Stimulated activated CD4-positive, alpha-beta T cell treated with anti-CD3 and anti-CD28 coated beads, Interleukin-1b, Interleukin-23, amount 100 ng/mL, for 4 hours (primary cell): ENCODE measurements at places on chromosomes 7 and 10.

DNA sequence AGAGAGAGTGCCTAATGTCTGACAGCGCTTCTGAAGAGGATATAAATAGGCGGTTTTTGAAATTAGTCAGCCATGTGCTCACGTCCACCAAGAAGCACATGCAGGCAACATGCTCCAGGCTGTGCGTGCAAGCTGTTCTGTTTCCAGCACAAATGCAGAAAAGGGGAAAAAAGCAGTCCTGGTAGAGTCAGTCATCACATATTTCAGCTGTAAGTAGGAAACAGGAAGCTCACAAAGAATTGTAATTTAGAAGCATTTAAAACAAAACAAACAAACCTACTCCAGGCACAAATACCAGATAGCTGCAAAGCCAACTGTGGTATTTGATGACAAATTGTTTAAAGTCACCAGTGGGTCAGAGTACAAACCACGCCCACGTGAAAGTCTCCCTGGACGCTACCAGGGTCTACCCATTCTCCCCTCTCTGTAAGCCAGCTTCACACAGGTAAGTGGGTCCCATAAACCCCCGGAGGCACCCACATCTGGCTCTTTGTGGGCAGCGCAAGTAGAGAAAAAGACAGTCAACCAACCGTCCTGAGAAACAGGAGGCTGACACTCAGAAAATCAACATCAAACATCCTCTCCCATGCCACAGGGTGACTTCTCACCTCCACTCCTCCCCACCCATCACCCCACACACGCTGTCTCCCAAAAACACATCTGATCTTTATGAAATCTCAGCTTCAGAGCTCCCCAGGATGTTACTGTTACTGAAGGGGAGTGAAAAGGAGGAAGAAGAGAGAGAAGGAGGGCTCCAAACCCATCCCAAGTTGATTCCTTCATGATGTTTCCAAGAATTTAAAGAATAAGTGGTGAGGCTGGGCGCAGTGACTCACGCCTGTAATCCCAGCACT is 186.4 kb downstream of the FAM107B start:
- no peak for DNase-seq

DNA sequence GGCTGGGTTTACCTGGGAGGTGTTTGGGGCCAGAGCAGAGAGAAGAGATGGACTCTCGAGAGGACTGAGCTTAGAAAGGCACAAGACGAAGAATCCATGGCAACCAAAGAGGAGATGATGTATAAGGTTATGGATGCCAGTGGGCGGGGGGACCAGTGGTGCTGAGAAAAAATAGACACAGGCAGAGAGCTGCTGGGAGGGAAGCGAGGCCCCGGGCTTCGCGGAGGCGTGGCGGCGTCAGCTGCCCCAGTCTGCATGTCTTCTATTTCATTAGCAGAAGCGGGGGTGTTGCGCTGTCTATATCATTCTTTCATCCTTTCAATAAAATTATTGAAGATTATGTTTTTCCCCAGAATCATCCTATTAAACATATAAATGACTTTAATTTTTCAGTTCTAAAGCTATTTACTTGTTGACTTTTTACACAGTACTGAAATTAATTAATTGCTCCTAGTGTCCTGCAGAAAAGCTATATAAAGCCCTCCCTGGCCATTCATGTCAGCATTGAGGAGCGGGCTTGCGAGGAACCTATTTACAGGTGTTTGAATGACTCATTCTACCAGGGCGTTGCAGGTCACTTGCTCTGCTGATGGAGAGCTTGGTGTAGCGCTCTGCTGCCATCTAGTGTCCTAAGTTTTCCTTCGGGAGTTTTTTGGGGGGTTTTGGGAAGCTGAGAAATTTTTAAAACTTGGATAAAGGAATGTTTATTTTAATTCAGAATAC is 42.9 kb upstream of the BHLHA15 start:
- peak; percentile 20 for DNase-seq

- no peak for DNase-seq
Measured at GRCh38 chr10:4824791-4825310, 1.2 kb upstream of the AKR1E2 start.

GRCh38 chr7:129911790-129912189 is 41.0 kb downstream of the UBE2H start:
- DNase-seq: no peak

DNA sequence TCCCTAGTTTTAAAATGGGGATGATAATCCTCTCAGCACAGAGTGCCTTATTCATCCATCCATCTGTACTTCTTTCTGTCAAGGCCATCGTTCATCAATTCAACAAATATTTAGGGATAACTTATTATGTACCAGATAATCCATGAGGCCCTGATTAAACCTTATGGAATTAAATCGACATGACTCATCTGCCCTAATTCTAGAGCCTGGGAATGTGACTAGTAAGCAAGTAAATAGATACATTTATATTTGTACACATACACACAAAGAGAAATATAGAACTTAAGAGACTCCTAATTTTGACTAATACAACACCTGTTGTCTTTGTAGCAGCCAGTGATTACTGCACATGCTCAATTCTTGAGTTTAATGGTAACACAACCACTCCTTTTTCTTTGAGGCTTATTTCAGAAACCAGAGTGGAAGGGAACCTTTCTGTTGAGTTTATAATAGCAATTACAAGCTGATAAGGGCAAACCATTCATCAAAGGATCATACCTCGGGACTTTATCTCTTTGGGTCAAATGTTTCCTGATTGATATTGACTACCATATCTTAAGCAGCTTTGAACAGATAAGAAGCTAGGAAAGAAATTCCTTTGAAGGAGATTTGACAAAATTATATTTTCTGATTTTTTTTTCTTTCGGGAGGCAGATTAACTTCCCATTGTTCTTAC is 122.7 kb downstream of the ARID5B start:
- DNase-seq: no peak

DNA sequence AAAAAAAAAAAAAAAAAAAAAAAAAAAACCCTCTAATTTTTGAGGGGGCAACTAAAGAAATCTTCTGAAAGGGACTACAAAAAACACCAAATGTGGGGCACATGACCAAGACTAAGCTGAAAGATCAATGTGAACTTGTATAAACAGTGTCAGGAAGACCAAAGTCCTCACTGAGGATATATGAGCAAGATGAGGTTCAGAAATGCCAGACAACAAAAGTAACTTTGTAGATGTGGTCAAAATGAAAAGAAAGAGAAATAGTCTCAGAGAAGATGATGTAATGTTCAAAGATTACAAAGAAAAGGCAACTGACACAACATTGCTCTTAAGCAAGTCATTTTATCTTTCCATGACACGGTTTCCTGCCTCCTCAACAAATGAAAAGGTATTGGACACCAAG is 48.7 kb upstream of the PTPRZ1 start:
- no peak for DNase-seq

- no peak for DNase-seq
Measured at GRCh38 chr10:16964576-16965343, 147.5 kb upstream of the RSU1 start.

GRCh38 chr10:88150339-88150738 is 286.9 kb downstream of the PTEN start:
- no peak for DNase-seq

DNA sequence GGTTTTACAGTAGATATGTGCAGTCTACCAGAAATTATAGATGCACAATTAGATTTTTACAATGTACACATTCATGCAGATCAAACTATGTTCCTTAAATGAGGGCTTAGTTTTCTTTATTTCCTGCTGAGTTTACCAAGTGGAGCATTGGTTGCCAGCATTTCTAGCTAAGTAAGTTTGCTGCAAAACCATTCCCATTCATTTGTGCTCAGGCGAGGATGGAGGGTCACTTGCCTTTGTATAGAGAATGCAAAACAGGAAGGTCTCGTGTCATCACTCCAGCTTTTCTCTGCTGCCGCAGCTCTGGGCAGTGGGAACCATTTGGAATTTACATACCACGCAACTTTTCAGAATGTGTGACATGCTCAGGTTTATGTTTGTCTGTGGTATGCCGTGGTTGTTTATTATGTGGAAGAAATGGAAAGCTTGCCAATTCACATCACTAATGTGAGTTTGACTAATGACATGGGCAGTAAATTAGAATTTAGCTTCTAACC is 198.6 kb downstream of the TRIL start:
- DNase-seq: no peak

DNA sequence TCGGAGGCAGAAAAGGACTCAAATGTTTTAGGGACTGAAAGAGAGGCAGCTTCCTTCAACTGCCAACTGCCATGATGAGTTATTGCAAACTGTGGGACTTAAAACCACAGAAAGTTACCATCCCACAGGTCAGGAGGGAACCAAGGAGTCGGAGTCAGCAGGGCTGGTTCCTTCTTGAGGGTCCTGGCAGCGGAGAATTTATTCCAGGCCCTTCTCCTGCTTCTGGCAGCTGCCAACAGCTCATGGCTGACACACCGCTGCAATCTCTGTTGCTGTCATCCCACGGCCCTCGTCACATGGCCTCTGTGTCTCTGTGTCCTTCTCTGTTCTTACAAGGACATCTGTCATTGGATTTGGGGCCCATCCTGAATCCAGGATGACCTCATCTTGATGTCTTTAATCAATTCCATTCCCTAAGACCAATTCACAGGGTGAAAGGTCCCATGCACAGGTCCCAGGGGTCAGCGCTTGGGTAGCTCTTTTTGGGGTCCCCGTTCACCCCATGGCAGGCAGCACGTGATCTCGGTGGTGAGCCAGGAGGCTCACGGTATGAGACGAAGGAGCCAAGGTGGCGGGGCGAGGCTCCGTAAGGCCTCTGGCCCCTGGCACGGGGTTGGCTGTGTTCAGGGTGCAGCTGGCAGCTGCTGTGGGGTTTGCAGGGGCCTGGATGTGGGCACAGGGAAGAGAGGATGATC is 27.4 kb upstream of the PSMG3 start:
- DNase-seq: no peak

DNA sequence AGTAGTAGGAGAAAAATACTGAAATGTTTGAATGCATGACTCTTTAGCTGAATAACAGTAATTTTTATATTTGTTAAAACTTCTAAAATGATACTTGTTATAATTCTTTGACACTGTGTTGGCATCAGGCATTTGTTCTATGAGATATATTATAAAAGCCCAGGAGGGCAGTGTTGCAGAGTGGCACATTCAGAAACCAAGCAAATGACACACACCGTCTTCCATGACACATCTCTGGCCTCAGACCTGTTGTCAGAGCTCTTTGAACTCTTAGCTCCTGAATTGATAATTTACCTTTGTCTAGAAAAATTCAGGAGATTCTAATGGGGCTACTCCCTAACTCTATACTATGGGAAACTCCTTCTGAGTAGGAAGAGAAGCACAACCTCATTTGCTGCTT is 62.4 kb upstream of the MDFIC start:
- DNase-seq: no peak

DNA sequence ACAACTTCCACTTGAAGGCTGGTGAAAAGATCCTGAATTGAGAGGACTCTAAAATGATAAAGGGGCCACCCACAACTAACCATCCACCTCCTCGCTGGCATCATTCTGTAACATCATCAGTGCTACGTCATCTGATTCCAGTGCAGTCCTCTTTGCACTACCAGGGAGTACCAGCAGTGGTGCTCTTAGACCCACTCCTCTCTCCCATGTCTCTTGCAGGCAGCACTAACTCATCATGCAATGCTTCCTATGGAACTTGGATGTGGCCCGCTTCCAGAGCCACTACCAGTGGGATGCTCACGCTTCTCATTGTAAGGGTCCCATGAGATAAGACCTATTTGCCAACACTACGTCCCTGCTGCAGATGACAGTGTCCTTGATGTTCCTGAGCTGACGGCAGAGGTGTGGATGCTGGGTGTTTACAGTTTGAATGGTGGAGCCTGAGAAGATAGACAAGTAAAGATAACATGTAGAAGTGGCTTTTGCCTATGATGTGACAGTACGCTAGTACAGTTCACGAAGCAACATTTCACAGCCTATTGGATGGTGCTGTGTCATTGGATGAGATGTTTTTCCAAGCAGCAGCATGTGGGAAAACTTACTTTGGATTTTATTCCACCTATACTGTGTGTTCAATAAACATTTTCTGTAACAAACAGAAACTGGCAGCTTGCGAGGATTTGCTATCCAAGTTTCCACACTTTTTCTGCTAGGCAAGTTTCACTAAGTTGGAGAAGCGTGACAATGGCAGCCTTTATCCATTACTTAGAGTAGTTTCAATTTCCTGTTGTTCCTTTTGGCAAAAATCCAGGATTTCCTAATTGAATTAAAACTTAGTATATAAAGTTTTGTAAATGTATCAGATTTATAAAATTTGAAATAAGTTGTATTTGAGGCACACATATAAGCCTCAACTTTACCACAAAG is 35.8 kb upstream of the COBL start:
- DNase-seq: no peak

DNA sequence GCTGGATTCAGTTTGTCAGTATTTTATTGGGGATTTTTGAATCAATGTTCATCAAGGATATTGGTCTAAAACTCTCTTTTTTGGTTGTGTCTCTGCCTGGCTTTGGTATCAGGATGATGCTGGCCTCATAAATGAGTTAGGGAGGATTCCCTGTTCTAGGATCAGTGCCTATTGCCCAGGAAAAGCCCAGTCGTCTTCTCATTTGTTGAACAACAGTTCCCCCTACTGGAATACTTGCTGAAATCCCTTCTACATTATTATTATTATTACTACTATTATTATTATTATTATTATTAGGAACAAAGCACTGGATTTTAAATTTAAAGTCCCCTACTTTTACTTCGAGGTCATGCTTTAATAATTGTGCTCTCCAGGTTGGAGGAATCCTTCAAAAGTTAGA is 528.9 kb downstream of the MAGI2 start:
- DNase-seq: no peak

DNA sequence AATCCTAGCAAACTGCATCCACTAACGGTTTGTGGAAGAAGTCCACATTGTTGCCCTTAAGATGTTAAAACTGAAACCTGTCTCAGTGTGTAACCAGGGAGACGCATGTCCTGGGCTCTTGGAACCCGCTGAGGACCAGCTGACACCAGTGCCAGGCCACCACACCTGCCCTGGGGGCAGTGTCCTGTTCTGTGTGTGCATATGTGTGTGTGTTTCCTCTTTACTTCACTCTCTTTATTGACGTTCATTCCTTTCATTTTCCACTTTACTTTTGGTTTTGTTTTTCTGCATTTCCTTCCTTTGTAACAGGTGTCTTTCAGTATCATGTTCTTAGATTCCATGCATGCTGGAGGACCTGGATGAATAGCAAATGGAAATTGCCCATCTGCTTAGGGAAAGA is 83.8 kb downstream of the TEX36 start:
- no peak for DNase-seq

GRCh38 chr7:7766671-7767070 is 48.3 kb upstream of the RPA3 start:
- no peak for DNase-seq

DNA sequence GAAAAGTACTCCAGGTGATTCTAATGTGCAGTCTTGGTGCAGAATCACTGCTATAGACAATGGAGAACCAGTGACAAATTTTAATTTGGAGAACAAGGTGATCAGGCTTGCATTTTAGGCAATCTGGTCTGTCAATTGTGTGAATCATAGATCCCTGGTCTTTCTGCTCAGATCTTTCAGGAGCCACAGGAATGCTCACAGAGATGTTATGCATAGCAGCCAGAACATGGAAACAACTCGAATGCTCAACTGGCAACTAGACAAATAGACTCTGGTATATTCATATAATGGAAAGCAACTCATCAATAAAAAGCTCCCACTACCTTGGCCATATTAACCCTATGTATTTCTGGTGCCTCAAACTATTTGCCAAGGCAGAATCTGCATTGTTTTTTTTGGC is 209.1 kb downstream of the PHF14 start:
- DNase-seq: no peak

- no peak for DNase-seq
Measured at GRCh38 chr10:21293518-21294356, 231.7 kb downstream of the SKIDA1 start.

- DNase-seq: no peak
Measured at GRCh38 chr10:80632742-80633141, 95.0 kb downstream of the SH2D4B start.
